ENCODE measurements at places on chromosomes 1 and 21.

- DNase-seq = no peak
These were observed 40.4 kb downstream of the FRRS1 start for GRCh38 chr1:99725996-99726395.

DNA sequence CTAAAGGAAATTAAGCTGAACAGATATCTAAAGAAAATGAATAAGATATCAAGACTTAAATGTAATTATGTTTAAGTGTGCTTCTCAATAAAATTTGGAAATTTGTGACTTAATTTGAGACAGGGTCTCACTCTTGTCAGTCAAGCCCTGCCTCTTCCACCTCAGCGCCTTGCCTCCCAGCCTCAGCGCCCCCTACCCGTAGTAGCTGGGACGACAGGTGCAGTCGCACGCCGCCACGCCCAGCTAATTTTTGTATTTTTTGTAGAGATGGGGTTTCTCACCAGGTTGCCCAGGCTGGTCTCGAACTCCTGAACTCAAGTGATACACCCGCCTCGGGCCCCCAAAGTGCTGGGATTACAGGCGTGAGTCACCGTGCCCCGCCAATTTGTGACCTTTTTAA, 117.0 kb downstream of the CLEC20A start:
- DNase-seq = no peak

DNA sequence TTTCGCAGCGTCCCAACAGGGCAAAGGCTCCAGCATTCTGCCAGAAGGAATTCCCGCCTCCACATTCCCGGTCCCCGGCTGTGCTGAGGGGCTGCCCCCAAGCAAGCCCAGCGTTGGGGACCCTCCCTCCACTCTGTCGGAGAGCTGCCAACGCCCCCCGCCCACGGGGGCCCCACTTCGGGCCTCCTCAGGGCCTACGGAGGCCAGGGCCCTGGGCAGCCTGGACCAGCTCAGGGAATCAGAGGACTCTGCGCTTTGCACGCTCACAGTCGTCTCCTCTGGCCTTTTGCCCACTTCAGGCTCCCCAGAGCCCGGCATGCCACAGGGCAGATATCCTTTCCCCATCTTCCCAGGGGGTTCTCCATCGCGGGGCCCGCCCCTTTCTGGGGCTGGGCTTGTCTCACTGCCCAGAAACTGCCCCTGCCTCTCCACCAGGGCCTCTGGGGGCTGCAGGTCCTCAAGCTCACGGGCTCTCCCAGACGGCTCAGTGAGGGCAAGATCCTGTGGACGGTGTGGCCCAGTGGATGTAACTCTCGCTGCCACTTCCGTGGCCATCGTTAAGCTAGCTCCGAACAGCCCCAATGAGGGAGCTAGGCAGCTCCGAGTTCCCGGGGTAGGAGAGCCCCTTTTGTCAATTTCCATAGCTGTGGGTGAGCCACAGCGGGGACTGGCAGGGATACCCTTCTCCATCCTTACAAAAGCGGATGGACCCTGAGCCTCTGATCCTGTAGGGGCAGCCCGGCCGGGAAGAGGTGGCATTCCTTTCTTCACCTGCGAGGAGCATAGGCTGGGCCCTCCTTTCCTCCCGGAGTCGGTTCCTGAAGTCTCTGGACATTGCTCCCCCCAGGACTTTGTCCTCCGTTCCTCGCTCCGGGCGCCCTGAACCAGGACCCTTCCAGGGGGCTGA, 2.8 kb downstream of the ITPKB start:
- no peak for DNase-seq

- DNase-seq = no peak
These were observed 2095.1 kb downstream of the NCAM2 start for GRCh38 chr21:23093259-23093658.

- no peak for DNase-seq
These were observed 16.0 kb downstream of the MIIP start for GRCh38 chr1:12035312-12035711.

GRCh38 chr1:57238233-57238781, 185.6 kb downstream of the DAB1 start:
- DNase-seq = no peak

GRCh38 chr1:206998816-206999215, 28.6 kb upstream of the FCAMR start:
- DNase-seq = no peak

- DNase-seq = no peak
These were observed 5.2 kb downstream of the ITPKB start for GRCh38 chr1:226733876-226734275.

DNA sequence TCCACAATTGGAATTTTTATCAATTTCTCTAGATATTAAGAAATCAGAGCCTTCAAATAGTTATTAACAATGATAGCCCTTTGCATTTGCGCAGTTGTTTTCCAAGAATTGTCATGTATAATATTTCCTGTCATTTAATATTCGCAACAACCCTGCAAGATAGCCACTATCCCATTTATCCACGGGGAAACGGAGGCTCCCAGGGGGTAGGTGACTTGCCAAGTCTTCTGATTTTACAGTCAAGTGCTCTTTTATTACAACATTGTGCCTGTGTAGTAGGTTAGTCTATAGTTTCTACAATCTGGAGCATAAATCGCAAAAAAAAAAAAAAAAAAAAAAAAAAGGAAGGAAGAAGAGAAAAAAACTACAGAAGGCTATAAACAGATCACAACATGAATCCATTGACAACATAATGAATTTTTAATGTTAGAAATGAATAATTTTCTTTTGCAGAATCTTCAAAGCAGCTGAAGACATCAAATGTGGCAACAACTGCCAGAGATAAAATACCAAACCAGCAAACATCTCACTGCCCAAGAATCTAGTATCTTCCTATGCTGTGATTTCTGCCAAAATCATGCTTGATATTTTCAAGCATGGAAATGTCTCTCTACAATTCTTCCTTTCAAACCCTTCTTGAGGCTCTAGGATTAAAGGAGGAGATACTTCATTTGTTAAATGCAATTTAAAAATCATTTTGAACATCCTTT, 125.5 kb downstream of the PTPN14 start:
- DNase-seq = no peak

DNA sequence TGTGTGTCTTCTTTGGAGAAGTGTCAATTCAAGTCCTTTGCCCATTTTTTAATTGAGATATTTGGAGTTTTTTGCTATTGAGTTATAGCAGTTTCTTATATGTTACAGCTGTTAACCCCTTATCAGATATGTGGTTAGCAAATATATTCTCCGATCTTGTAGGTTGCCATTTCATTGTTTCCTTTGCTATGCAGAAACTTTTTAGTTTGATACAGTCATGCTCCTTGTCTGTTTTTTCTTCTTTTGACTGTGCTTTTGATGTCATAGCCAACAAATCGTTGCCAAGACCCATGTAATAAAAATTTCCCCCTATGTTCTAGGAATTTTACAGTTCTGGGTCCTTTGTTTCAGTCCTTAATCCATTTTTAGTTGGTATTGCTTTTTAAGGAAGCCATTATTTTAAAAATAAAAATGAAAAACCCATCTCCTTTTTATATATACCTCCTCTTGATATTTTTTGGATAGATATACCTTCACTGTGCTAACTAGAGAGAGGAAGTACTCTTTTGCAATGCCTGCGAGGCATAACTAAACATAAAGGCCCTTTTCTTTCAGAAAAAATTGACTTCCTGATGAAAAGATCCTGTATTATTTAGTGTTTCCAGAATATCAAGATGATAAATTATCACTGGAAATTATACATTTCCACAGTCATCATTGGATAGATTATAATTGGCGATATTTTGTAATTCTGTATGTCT, 127.8 kb downstream of the HS2ST1 start:
- DNase-seq = no peak

DNA sequence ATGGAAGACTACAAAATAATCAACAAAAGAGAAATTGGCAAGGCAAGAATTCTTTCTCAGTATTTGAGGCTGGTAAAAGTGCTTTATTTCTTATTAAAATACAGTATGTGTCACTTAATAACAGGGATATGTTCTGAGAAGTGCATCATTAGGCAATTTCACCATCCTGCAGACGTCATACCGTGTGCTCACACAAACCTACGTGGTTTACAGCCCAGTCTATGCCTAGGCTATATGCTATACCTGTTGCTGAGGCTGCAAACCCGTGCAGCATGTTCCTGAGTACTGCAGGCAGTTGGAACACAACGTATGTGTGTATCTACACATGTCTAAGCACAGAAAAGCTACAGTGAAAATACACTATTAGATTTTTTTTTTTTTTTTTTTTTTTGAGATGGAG, 2.7 kb upstream of the CCDC27 start:
- DNase-seq = no peak

DNA sequence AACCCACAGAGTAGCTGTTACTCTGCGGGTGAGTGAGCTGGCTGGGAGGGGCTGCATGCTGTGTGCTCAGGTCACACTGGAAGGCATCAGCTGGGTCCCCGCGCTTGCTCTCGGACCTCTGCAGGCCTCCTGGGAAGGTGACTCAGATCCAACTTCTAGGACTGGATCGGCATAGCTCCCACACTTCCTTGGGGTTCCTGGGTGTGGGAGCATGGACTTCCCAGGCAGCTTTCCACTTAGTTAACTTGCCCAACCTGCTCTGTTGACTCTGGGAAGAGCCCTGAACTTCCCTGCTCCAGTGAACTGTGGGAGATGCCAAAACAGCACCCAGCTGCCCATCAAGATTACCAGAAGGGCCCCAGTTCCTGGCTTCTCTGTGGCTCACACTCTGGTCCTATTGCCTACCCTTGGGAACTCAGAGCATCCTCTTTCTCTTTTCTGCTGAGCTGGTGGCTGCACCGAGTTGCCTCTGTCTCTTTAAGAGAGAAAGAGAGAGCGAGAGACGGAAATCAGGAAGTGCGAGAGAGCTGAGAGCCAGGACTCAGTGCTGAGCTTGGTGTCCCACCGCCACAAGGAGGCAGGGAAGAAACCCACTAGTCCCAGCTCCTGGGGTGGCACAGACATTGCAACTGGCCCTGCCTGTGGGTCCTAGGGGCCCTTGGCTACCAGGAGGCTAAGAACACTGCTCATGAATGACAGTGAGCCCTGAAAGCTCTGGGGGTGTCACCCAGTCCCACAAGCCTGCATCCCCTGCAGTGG, at the start of gene IKBKE:
Gene IKBKE (plus strand): TSS at position 544 of the 759 bp plus-strand sequence. CDS start 2,752 bp downstream, outside the sequence.
- DNase-seq = no peak

DNA sequence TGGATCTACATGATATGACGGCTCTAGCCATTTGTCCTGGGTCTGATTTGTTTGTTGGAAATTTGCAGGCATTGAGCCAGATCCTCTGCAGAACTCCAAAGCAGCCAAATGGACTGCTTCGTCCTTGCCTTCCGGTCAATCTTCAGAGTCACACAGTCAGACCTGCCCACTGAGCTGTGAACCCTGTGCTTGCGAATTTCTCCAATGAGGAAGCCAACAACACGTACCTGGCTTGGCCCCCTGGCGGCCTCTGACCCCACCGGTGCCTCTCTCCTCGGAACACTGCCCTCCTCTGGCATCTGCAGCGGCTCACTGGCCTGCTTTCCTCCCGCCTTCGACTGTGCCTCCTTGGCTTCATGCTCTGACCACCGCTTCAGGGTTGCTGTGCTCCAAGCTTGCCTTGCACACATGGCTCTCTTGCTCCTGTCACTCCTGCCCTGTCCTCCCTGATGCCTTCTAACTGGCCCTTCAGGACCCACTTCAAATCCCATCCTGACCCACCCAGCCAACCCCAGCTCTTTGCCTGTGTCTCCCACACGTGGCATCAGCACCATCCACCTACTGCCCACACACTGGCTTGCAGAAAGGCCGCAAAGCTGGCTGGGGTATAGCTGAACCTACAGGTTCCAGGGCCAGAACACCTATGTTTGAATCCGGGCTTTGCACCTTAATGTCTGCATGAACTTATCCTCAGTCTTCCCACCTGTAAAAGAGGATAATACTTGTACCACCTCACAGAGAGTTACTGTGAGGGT, 128.2 kb downstream of the KCNN3 start:
- no peak for DNase-seq

- DNase-seq = no peak
These were observed 12.6 kb upstream of the PLEKHG5 start for GRCh38 chr1:6503884-6504602.
